Stimulated activated CD4-positive, alpha-beta T cell treated with anti-CD3 and anti-CD28 coated beads, TNF-alpha, amount 100 ng/mL, for 48 hours (primary cell): ENCODE measurements at places on chromosomes 7 and 10.

DNA sequence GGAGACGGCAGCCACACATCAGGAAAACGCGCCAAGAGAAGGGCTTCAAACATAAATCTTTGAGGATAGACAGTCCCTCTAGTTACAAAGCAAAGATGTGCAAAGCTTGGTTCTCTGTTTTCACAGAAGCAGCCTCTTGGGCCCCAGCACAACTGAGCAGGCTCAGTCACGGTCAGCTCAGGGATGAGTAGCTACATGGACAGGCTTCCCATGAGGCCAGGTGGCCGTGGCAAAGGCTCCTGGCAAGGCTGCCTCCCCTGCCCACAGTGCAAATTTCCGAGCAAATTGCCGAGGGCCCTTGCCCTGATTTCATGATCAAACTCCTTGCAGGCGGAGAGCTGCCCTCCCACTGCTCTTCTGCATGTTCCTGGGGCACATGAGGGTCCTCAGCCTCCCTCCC is 37.8 kb upstream of the EN2 start:
- DNase-seq = no peak

DNA sequence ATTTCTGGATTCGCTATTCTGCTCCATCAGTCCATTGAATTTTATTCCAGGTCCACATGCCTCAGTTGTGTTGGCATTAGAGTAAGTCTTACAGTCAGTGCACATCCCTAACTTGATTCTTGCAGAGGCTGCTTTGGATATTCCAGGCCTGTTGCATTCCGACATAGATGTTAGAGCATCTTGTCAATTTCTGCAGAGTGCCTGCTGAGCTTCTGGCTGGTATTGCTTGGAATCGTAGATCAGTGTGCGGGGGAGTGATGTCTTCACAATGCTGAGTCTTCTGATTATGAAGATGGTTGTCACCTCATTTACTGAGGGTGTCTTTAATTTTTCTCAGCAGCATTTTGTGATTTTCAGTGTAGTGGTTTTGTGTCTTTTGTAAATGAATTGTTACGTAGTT is 45.2 kb downstream of the INPP5A start:
- no peak for DNase-seq

GRCh38 chr7:133735222-133735621 is 391.9 kb upstream of the LRGUK start:
- no peak for DNase-seq

DNA sequence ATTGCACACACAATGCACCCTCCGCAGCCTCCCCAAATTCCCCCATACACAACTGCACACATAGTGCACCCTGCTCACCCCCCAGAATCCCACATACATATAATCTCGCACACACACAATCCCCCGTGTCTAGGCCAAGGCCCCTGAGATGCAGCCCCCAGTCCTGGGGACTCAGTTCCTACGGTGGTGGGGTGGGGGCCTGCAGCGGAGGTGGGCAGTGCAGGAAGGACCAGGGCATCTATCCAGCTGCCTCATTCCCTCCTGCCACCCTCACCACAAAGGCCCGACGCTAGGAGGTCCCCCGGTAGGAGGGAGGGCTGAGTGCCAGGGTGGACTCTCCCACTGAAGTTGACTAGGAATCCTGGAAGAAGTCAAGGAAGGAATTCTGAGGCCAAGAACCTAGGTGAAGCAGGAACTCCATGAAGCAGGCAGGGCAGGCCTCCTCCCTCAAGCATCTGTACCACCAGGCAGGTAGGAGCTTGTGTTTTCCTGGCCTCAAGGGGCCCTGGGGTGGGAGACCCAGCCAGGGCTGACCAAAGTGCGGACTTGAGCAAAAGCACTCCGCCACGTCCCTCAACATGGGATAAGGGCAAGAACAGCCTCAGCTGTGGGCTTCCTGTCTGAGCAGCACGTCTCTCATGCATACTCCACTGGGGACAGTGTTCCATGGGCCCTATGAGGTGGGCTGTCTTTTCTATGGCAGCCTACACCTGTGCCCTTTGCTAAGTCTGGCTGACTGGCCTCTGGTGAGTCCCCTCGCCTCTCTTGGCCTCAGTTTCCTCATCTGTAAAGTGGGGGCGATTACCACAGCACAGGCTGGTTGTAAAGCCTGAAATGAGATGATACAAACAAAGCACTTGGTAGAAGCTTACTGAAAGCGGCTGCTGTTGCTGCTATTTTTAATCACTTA is 145.7 kb downstream of the MAPK8 start:
- DNase-seq = no peak

- DNase-seq = no peak
These were observed 98.0 kb downstream of the CTBP2 start for GRCh38 chr10:125062227-125062913.

- no peak for DNase-seq
These were observed at the start of gene ENO4 for GRCh38 chr10:116849248-116850057. ENO4 (plus strand) TSS chr10:116849499; CDS start chr10:116849567, 68 bp downstream.

GRCh38 chr7:5636914-5637313 is 144.5 kb downstream of the RNF216 start:
- DNase-seq = no peak

- no peak for DNase-seq
These were observed 27.6 kb upstream of the FAM204A start for GRCh38 chr10:118369641-118370205.

- no peak for DNase-seq
These were observed 676 bp downstream of the TCAF1 start for GRCh38 chr7:143901332-143901667.

DNA sequence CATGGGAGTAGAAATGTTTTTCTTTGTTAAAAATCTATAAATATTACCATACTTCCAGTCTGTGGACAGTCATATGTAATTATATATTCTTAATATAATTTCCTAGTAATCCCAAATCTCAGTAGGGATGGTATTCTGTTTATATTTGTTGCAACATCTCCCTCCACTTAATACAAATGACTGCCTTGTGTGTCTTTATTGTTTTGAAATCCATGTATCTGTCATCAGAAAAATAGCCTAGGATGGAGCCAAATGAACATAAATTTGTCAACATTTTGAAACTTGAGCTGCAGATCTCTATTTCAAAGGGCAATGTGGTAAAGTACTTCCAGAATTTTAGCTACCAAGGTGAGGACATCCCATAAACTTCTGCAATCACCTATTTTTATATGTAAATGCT is 290.7 kb downstream of the TSPAN12 start:
- no peak for DNase-seq

DNA sequence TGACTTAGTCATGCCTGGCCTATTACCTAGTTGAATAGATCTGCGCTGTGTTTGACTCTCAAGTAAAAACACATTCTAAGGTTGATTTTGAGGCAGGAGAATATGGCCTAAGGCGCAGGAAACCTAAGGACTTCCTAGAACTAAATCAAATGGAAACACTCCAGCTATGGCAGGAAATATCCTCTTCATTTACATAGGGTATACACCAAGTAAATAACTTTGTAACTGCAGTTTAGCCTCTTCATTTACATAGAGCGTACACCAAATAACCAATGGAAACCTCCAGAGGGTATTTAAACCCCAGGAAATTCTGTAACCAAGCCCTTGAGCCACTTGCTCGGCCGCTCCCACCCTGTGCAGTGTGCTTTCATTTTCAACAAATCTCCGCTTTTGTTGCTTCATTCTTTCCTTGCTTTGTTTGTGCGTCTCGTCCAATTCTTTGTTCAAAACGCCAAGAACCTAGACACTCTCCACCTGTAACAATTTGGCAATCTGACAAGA is 35.6 kb upstream of the XRCC2 start:
- DNase-seq = no peak

DNA sequence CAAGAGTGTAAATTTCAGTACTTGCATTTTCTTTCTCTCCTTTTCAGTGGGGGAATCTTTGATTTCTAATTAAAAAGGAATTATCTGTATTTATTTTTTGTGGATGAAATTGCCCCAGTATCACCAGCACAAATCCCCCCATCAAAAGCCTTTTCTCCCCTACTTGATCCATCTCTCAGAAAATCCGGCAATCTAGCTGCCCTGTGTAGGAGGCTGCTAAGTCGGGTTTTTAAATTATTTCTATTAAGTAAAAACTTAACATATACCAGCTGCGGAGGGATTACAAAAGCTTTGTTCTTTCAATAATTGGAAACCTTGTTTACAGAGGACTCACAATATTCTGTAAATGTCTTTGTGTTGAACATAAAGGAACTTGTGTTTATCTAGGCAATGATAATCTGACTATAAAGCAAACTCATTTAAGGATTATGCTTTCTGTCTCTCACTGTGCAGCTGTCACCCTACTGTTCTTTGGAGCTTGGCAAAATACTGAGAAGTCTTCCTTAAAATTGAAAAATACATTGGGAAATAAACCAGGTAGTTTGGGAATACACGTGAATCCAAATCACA is 177.4 kb upstream of the PRR15 start:
- no peak for DNase-seq

DNA sequence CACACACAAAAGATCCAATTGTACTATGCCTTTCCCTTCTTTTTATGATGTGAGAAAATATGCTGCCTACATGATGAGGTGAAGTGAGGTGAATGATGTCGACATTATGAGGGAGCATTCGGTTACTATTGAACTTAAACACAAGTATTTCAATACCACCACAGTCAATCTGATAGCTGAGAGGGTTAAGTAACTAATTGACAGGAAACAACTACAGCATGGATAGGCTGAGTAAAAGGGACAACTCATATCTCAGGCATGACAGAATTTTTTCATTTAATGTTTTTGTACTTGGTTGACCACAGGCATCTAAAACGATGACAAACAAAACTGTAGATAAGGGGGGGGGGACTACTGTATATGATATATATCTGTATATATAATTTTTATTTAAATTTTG is 488.9 kb downstream of the SH2D4B start:
- DNase-seq = no peak

DNA sequence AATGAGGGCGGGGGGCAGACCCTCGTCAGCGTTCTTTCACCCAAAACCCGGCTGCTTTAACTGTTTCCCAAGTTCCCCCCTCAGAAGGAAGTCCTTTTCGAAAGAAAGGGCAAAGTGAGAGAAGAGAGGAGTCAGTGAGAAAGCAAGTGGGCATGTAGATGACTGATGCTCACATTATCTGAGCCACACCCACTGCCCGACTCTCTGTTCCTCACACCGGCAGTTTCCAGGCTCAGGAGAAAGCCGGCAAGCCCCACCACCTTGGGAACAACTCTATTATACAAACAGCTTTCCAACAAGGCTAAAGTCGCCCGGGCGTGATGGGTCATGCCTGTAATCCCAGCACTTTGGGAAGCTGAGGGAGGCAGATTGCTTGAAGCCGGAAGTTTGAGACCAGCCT is 23.1 kb downstream of the RCC1L start:
- DNase-seq = no peak

DNA sequence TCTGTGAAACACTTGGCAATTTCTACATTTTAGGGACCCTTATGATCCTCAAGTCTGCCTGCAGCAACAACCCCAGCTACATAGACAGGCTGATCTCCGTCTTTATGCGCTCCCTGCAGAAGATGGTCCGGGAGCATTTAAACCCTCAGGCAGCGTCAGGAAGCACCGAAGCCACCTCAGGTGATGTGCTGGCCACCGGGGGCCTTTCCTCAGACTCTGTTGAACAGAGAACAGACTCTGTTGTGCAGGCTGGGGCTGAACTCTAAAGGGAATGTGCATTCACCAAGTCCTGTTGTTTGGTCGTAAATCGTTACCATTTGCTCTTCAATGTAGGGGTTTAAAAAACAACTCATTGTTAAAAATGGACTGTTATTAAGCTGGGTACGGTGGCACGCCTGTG is 86.3 kb downstream of the TRRAP start:
- no peak for DNase-seq

GRCh38 chr7:87216701-87217508 is 2.6 kb downstream of the TMEM243 start:
- peak; percentile 33 for DNase-seq

GRCh38 chr7:28984631-28985030 is 26.5 kb upstream of the TRIL start:
- DNase-seq = no peak

DNA sequence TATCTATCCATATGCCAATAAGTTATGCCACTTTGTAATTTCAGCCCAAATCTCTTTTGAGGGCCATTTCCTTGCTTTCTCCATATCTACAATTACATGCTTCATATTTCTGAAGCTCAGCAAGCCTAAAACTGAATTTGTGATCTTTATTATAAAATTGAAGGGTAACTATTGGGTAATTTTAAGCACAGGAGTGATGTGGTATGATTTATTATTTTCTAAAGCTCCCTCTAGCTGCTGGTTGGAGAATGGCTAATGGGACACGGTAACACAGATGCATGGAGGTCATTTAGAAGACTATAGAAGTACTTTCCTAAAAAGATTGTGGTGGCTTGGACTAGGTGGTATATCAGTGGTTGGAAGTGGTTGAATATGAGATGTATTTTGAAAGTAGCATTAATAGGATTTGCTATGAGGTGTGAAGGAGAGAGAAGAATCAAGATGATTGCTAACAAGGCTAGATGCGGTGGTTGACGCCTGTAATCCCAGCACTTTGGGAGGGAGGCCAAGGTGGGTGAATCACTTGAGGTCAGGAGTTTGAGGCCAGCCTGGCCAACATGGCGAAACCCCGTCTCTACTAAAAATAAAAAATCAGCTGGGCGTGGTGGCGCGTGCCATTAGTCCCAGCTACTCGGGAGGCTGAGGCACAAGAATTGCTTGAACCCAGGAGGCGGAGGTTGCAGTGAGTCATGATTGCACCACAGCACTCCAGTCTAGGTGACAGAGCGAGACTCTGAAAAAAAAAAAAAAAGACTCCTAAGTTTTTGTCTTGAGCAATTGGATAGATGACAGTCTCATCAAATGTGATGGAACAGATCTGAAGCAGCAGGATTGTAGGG is 13.9 kb downstream of the KLHDC10 start:
- no peak for DNase-seq

- DNase-seq = no peak
These were observed 5.0 kb upstream of the NFE2L3 start for GRCh38 chr7:26147030-26147429.

DNA sequence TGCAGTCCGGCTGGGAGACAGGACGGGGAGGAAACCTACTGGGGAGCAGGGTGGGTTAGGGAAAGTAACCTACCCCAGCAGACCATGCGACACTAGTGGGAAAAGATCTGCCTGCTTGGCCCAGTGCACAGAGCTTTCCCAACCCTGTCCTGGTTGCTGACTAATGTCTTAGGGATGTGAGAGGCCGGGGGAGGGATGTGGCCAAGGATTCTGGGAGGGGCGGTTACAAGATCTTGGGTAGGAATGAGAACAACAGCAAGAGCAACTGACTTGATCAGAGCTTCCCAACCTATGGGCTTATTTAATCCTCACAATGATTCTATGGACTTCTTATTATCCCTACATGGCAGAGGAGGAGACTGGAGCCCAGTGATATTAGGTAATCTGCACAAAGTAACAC is 24.0 kb upstream of the EIF5AL1 start:
- DNase-seq = no peak

DNA sequence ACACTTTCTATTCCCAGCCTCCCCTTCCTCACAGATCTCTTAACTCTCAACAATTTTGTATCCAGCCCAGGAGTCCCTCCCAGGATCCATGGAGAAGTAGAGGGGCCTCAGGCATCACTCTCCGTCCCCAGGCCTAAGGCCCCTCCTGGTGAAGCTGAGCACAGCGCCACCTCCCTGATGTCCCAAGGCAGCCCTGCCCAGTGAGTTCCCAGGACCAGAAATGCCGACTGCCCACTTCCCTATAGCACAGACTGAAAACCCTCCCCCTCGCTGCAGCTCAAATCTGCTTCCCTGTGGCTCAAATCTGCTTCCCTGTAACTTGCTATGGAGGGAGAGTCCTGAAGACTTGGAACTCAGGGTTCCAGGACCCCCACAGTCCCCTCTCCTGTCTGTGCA is 35.6 kb downstream of the YKT6 start:
- no peak for DNase-seq
